ENCODE measurements at places on chromosomes 6 and 20.

GRCh38 chr6:118134736-118135135 lies 227.7 kb downstream of the SLC35F1 start:
- DNase-seq: no peak

- DNase-seq: no peak
These were observed 17.1 kb downstream of the SRXN1 start for GRCh38 chr20:635893-636338.

DNA sequence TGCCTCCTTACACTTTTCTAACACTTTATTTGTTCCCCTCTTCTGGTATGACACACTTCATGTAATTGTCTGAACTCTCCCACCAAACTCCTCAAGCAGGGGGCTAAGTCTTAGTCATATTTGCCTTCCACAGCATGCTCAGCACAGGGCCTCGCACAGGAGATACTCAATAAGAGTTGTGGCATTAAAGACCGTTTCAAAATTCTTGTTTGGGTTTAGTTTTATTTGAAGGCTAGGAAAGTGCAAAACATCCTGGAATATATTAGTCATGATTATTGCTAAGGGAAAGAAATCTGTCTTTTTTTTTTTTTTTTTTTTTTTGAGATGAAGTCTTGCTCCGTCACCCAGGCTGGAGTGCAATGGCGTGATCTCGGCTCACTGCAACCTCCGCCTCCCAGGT lies 137.6 kb upstream of the ECI2 start:
- no peak for DNase-seq

GRCh38 chr20:18611492-18611891 lies 23.6 kb downstream of the DTD1 start:
- no peak for DNase-seq

GRCh38 chr20:16806061-16806460 lies 57.9 kb downstream of the OTOR start:
- DNase-seq: no peak

DNA sequence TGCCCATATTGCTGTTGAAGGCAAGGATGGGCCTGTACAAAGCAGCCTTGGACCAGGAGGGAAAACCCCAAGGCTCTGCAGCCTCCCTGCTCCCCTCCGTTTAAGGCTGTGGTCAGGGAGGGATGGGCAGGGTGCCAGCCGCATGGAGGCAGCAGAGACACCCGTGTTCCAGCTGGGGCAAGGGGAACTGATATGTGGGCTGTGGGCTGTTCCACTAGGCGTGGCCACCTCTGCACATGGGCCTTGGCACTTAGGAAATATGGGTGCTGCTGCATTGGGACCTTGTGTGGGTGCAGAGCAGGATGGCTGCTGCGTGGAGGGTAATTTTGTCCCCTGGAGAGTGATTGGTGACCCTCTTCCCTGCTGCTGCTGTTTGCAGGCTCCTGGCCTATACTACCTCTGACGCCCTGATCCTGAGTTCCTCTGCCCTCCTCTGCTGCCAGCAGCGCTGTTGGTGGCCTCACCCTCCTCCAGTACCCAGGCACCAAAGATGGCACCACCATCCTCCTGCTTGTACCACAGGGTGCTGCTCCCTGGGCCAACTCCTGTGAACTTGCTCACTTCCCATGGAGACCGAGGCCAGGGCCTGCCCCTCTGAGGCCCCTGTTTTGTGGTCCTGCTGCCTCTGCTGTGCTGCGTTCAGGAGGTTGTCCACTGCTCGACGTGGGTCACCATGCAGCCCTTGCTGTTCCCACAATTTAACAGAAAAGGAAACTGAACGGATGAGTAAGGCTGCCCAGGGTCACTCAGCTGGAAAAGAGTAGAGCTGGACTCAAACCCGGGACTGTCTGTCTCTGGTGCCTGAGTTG lies 35.3 kb downstream of the PANK2 start:
- DNase-seq: no peak

- DNase-seq: no peak
These were observed 851 bp downstream of the MAVS start for GRCh38 chr20:3847429-3847940.
